Neural progenitor cell (in vitro differentiated cells): ENCODE measurements at places on chromosomes 1 and 21. TPM values are rescaled to one million over a fixed set of nuclear protein-coding genes. Genes with fewer than 3 reads are reported as not detected.

The HSD3B1 gene
- total RNA-seq: not detected in 2 replicates

DNA sequence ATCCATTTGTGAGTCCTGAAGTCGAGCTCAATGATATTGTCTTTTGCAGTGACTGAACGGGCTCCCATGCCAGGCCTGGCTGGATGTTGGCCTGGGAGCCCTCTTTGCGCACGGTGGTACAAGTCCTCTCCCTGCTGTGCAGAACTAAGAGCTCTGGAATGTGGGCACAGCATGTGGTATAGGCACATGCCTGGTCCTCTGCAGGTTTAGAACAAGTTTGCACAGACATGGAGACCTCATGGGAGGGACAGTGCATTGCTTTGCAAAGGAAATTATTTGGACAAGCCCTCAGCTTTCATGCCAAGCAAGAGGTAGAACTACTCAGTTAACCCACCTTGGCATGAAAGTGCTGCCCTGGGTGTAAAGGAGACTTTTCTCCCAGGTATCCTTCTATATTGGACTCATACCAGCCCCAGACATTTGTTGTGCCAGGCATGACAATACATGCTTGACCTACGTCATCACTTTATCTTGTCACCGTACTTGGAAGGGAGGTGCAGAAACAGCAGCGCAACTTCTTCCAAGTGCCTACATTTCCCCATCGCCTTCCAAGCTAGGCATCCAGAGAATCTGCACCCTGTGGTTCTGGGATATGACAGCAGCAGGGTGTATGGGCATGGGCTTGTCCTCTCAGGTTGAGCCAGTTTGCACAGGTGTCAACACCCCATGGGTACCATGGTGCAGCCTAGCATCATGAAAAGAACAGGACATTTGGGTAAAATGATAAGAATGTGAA is 37.6 kb upstream of the MRPS6 start:
- peak; percentile 41 for DNase-seq

DNA sequence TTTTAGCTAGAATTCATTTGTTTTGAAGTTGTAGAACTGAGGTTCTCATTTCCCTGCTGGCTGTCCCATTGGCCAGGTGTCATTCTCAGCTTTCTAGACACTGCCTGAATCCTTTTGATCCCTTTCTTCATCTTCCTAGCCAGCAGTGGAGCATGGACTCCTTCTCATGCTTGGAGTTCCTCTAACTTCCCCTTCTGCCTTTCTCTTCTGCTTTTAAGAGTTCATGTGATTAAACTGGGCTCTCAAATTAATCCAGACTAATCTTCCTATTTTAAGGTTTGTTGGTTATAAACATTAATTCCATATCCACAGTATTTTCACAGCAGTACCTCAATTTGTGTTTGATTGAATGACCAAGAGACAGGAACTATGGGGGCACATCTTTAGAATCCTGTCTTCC is 52.3 kb downstream of the ADAMTS5 start:
- no peak for DNase-seq

DNA sequence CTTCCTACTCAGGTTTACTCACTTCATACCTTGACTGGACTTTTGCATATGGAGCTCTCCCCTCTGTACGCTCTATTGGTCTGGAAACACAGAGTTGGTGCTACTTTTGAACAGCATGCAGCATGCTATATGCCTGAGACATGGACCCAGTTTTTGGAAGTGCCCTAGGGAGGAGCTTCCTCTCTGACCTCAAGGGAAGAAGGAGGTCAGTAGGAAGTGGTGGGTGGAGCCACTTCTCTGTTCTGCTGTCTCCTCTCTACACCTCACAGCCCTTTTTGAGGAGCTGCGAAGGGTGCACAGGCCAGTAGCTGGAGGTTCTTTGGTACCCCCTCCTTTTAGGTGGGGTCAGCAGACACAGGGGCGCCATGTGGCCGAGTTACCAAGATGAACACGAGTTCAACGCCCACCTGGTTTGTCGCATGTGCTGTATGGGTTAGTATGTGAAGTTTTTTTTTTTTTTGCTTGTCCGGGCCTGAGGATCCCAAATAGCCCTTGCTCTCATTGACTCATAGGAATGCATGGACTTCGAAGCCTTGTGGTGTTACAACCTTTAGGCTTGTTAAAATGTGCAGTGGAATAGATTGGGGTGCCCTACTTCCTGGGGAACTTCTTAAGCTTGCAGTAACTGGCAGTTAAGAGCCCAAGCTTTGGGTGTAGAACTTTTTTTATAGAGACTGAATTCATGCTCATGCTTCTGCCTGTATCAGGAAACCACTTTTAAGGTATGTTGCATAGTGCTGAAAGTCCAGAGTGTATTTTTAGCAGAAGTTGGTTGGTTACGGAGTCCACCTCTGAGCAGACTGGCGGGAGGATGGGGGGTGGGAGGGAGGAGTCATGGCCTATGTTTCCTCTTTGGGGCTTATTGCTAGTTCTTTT is 10.7 kb downstream of the MACF1 start:
- DNase-seq: peak; percentile 9

- no peak for DNase-seq
Observed at GRCh38 chr1:54051933-54052430, 1.0 kb downstream of the TMEM59 start.

GRCh38 chr1:39158327-39159086 is 46.0 kb upstream of the MACF1 start:
- peak; percentile 79 for DNase-seq

DNA sequence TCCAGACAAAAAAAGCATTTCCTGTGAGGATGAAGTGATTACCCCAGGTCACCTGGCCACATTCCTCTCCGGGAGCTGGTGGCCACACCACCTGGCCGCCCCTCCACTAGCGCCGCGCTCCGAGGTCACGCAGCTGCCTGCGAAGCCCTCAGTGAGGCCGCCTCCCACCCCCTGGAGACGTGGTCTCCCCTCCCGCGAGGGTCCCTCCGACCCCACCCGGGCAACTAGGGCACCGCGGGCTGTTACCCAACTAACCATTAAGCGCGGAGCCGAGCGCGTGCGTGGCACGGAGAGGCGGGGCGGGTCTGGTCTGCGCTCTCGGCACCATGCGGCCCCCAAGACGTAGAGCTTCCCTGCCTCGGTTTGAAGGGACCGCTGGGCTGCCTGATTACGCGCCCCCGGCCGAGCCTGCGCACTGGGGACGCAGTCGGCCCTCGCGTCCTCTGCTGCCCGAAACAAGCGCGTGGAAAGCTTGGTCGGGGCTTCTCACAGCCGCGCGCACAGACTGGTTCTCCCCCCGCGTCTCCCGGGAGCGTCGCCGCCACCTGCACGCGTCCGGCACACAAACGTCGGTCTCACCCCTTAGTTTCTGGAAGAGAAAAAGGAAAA is 106.5 kb downstream of the SLC16A1 start:
- DNase-seq: peak; percentile 67

DNA sequence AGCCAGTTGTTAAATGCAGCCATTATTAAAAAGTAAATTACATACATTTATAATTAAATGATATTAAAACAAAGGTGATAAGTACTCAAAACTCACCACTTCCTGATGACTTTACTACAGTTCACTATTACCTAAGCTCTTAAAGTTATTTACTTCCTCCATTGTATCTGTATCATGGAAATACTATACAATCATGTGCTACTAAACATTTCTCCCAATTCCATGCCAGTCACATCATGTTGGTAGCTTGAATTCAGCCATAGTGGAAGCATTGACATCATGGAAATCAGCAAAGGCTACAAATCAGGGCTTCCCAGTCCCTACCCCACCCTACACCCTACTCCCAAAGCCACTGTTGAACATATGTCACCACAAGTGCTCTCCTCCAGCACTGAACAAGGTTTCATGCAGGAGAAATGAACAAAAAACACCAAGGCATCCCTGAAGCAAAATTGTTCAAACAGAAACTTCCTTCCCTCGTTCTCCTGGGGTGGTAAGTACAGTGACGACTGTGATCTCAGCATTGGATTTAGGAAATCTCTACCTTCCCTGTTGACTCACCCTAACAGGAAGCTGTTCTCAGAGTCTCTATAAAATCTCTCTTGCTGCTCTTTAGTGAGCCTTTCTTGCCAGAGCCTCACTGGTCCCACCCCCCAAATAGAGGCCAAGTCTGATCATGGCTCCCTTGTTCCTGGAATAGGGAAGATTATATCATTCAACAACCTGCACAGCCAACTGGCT is 12.7 kb downstream of the VSIG8 start:
- no peak for DNase-seq

DNA sequence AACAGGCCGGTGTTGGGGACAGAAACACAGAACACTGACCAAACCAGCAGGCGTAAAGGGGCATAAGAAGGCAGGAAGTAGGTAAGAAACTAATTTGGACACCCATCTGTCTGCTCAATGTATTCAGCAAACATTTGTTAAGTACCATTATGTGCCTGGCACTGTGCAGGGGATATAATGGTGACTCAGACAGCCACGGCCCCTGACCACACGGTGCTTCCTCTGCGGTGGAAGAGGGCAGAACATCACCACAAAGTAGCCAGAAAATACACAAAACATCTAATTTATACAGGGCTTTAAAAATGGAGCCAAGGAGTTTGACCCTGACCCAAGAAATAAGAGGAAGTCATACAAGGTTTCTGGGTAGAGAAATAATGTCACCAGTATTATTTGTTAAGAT is 12.9 kb downstream of the DNAJC11 start:
- no peak for DNase-seq

- DNase-seq: no peak
Observed at GRCh38 chr1:96996001-96996400, 274.4 kb downstream of the PTBP2 start.

- no peak for DNase-seq
Observed at GRCh38 chr1:115090186-115090490, 835 bp upstream of the TSPAN2 start.

- DNase-seq: no peak
Observed at GRCh38 chr21:42080788-42081083, 9.6 kb downstream of the UMODL1 start.

The SPRR2A gene
- not detected in 2 replicates for total RNA-seq

The GJA9 gene
- total RNA-seq: not detected in 2 replicates

DNA sequence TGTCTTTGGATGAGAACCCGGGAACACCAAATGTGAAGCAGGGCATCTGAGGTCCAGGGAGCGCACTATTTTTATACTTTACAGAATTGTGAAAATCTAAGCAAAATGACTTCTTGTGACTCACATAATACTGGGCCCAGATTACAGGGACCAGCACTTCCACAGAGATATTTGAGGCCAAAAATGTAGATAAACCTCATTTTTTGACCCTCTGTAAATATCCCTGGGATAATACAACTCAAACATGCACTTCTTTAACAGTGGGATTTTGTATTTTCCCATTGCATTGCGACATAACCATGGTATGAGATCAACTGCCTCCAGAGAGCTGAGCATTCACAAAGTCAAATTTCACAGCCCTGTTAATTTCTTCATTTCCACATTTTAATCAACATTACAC is 289.4 kb upstream of the ADGRL4 start:
- DNase-seq: no peak

GRCh38 chr1:2358651-2359640 is 32.4 kb downstream of the MORN1 start:
- no peak for DNase-seq

The CCDC181 gene
- 10.2 and 13.2 TPM in 2 replicates for total RNA-seq

- DNase-seq: peak; percentile 74
Observed at GRCh38 chr1:54329312-54330003, 76.7 kb downstream of the SSBP3 start.

GRCh38 chr1:18957136-18957521 is 653 bp upstream of the IFFO2 start:
- peak; percentile 60 for DNase-seq

The NBPF15 gene
- 14.6 and 19.5 TPM in 2 replicates for total RNA-seq

GRCh38 chr21:33843216-33843615 is 72.4 kb downstream of the ATP5PO start:
- no peak for DNase-seq

The PTGER3 gene
- under 0.01 and 0.09 TPM in 2 replicates for total RNA-seq

The HES5 gene
- 6.4 and 28.2 TPM in 2 replicates for total RNA-seq

GRCh38 chr1:56074007-56074651 is 505.2 kb downstream of the PLPP3 start:
- no peak for DNase-seq

DNA sequence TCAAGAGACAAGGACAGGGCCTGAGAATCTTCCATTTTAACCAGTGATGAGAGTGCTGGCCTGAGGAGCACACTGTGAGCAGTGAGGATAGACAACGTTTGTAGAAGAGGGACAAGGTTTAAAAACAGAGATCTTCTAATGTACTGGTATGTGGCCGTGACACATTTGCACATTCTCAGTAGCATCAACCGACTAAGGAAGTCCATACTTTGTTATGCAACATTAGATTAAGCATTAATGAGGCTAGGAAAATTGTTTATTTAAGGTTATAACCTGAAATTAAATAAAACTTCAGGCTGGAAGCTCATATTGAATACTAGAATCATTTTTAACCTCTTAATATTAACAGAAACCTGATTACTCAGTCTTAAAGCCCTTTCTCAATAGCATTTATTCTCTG is 99.0 kb downstream of the SLC45A1 start:
- DNase-seq: no peak

- peak; percentile 45 for DNase-seq
Observed at GRCh38 chr1:27342778-27343638, 1.2 kb downstream of the SYTL1 start.

The GLRX2 gene
- 1.9 and 2.6 TPM in 2 replicates for total RNA-seq

- no peak for DNase-seq
Observed at GRCh38 chr1:19483261-19483660, 2.1 kb downstream of the CAPZB start.

- DNase-seq: no peak
Observed at GRCh38 chr1:119959268-119960220, 63.2 kb upstream of the ADAM30 start.

- DNase-seq: no peak
Observed at GRCh38 chr1:168469690-168470089, 74.1 kb downstream of the XCL2 start.

- DNase-seq: peak; percentile 77
Observed at GRCh38 chr1:101520302-101520701, 283.5 kb downstream of the S1PR1 start.

The ATP1A2 gene
- total RNA-seq: 88.6 and 154 TPM in 2 replicates

DNA sequence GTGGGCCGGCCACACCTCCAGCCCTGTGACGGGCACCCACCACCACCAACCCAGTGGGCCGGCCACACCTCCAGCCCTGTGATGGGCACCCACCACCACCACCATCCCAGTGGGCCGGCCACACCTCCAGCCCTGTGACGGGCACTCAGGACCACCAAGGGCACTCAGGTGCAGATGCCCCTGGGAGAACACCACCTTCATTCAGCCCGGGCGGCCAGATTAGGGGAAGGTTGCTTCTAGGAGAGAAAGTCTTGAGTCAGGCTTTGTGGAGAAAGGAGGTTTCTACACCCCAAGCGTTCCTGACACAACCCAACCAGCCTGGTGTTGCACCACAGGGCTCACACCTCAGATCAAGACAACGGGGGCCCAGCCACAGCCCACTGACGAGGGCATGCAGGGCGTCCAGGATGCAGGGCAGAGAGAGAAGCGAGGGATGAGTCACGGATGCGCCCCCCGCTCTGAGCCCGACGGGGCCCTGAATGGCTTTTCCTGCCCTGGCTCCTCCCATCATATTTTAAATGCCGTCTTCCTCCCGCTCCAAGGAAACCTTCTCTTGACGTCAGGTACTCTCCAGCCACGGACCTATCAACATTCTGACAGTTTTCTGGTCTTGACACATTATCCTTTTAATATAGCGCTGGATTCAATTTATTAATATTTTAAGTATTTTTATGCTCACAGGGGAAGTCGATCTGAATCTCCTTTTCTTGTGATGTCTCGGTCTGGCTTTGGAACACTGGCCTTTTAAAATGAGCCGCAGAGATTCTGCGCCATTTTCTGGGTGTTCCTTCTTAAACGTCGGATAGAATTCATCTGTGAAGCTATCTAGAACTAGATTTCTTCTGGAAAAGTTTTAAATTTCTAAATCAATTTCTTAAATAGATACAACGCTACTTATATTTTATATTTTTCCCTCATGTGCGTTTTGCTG is 631 bp upstream of the SPATC1L start:
- DNase-seq: peak; percentile 93
